ENCODE measurements at places on chromosomes 3 and 15. TPM values are rescaled to one million over a fixed set of nuclear protein-coding genes. Genes with fewer than 3 reads are reported as not detected.

The CLDN18 gene
- not detected for total RNA-seq

The EDEM1 gene
- total RNA-seq, result 25.7 TPM

The SERINC4 gene
- total RNA-seq, result not detected

The PLCL2 gene
- 6.2 TPM for total RNA-seq

The SPINT1 gene
- total RNA-seq, result 1.2 TPM

The UBXN7 gene
- total RNA-seq, result 13.6 TPM

The BNC1 gene
- 11.7 TPM for total RNA-seq

The TGM4 gene
- not detected for total RNA-seq

The FYTTD1 gene
- total RNA-seq, result 47.3 TPM

The CHRFAM7A gene
- 2.3 TPM for total RNA-seq

The CD80 gene
- not detected for total RNA-seq

The FILIP1L gene
- total RNA-seq, result 22.5 TPM

The CELSR3 gene
- total RNA-seq, result 0.15 TPM

The GOLGA8G gene
- not detected for total RNA-seq

The STX19 gene
- total RNA-seq, result not detected

The ZMYND10 gene
- 0.32 TPM for total RNA-seq

The LRRC3B gene
- not detected for total RNA-seq

The MNS1 gene
- total RNA-seq, result 1.5 TPM

The PHC3 gene
- total RNA-seq, result 16.4 TPM

The SI gene
- total RNA-seq, result not detected

All from epithelial cell of umbilical artery (primary cell).